ENCODE measurements at places on chromosomes 1 and 21. TPM values are rescaled to one million over a fixed set of nuclear protein-coding genes. Genes with fewer than 3 reads are reported as not detected.

The KIAA0040 gene
- total RNA-seq, result 28.7 TPM

The CFAP126 gene
- total RNA-seq, result not detected

- DNase-seq, result no peak
Observed at GRCh38 chr1:61724506-61724812, 482 bp downstream of the TM2D1 start.

DNA sequence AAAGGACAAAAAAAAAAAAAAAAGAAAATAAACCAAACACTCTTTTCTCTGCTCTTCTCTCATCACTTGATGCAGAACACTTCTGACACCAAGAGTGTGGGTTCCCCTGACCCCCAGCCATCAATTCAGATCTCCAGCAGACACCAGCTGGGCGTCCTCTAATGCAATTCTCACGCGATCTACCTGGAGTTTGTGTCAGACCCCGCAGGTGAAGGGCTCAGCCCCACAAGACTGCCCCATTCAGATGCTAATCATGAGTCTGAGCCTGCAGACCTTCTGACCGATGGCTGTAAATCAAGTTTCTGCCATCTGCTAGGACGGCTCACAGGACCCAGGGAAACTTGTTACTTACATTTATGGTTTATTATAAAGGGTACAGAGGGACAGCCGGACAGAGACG is 133.6 kb upstream of the C1orf174 start:
- no peak for DNase-seq

DNA sequence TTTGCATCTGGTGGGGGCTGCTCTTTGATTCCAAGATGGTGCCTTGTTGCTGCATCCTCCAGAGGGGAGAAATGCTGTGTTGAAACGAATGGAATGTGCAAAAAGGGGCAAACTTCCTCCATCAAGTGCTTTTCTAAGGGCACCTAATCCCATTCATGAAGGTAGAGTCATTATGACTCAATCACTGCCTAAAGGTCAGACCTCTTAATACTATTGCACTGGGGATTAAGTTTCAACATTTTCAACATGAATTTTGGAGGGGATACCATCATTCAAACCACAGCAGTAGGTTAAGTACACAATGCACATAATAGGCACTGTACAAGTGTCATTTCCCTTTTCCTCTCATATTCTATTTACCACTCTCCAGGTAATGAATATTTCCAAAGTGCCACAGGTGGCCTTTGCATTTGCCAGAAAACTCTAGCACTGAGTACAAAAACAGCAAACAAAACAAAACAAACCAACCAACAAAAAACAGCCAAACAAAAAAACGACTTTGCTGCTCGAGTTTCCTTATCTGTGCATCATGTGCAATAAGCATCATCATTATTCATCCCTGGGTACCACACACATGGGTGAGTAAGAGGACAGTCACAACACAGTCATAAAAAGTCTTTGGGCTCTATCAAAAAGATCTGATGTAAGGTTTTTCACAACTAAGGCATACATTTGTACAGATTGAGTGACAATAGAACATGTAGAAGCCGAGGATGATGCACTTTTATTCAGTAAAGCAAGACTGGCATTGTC is 42.5 kb downstream of the IFI44 start:
- no peak for DNase-seq

- DNase-seq, result no peak
Observed at GRCh38 chr1:31799895-31800673, 15.7 kb downstream of the SPOCD1 start.

DNA sequence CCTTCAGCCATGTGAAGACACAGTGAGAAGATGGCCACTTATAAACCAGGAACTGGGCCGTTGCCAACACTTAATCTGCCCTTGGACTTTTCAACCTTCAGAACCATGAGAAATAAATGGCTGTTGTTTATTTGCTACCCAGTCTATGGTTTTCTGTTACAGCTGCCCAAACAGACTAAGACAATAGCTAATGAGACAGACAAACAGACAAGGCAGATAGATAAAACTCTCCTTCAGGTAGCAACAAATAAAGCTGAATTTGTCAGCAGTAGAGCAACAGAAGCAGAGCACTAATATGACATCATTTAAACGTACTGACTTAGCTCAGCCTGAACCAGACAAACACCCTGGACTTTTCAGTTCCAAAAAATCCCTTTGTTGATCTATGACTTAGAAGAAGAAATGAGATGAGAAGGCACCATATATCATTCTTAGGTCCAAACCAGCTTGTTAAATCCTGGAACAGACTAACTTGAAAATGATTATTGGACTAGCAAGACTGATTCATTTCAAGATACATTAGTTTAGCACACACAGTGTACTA is 27.0 kb downstream of the ZZZ3 start:
- DNase-seq, result no peak

Data from CD4-positive, alpha-beta memory T cell (primary cell).